ENCODE measurements at places on chromosomes 2 and 18.

DNA sequence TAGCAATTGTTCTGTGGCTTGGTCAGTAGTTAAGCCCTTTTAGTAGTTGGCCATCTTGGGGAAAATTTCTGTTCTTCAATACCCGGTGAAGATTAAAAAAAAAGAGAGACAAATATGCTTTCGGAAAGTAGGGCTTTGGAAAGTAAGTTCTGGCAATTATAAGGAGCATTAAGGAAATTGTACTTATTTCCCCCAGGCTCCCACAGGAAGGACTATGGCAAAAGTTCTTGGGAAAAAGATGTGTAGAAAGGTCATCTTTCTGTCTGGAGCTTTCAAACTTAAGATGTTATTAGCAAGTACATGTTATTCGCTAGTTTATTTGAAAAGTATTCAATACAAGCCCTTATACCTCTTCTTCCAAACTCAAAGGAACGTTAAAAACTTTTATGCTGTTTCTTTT lies 144.5 kb downstream of the MTX2 start:
- no peak for DNase-seq

DNA sequence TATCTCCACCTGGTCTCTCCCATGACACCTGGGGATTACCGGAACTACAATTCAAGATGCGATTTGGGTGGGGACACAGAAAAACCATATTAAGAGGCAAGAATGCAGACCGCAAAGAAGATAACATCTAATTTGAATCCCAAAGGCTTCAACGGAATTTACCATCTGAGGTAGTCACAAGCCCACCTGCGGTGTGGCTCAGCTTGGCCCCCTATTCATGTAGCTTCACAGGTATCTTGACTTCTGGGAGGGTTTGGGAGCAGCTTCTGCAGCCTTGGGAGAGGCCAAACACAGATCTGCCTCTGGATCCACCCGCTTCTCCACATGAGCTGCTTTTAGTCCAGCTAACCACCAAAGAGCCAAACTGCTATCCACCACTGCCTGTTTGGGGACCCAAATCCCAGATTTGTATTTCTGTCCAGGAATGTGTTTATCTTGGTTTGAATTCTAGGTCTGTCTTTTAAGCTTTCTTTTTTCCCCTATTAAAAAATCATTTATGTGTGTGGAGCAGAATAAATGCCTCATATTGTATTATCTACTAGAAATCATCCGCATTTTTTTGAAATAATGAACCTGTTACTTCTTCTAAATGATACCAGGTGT lies 247.6 kb downstream of the DLGAP1 start:
- DNase-seq = no peak

DNA sequence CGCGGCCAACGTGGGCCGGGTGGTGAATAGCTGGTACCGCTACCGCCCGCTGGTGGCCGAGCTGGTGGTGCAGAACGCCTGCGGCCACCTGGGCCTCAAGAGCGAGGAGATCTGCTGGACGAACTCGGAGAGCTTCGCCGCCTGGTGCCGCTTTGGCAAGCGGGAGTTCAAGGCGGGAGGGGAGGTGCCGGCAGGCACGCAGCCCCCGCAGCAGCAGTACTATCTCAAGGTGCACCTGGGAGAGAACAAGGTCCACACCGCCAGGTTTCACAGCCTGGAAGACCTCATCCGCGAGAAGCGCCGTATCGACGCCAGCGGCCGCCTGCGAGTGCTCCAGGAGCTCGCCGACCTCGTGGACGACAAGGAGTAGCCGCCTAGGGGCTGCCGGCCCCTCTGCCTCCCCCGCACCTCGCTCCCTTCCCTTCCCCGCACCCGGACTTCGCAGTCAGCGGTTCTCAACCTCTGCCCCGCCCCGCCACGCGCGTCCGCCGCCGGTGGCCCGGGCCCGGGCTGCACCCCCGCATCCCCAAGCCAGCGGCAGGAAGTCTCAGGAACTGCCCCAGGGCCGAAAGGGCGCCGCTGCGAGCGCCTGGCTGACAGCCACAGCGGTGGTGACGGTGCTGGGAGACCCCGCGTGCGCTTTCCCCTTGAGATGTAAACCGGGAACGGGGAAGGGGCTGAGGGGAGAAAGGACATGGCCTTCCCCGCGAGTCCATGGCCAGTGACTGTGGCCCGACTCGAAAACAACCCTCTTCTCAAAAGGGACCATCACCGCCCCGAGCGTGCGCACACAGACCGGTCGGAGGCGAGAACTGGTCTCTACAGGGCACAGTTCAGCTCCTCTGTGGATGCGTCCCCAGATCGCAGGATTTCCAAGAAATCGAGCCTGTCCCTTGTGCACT lies 2.2 kb downstream of the LRATD1 start:
- DNase-seq = peak; percentile 64

- DNase-seq = no peak
These were observed 187.9 kb upstream of the ZEB2 start for GRCh38 chr2:144707736-144708326.

GRCh38 chr2:183179156-183179555 lies 54.9 kb downstream of the NUP35 start:
- no peak for DNase-seq

DNA sequence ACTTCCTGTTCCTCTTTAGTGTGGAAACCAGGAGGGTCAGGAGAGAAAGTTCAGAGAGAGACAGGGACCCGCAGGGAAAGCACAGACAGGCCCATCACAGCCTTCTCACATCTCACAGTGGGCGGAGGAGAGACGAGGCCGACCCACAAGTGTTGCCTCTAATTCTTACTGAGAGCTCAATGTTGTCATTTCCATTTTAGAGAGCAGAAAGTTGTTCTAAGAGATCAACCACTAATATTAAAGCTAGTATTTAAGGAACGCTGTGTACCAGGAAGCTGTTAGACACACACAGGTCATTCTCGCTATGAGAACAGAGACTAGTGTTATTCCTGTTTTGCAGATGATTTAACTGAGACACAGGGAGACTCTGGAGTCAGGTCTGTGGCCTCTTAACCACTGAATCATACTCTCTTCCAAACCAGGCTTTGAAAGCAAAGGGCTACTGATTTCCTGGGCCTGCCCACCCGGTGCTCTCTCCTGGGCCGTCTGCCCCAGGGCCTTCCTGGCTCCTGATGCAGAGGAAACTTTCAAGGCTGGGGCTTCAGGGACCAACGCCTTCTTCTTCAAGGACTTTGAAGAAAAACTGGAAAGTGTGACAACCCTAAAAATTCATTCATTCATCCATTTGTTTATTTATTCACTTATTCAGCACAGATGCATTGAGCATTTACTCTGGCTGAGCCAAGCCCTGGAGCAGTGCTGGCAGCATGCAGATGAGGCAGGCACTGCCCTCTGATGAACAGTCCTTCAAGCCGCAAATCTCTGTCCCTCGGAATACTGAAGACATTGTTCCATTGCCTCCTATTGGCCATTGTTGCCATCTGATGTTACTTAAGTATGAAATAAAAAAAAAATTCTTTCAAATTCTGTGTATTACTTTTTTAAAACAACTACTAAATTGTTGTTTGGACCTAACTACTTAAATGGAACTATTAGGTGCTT lies 37.2 kb upstream of the BIN1 start:
- DNase-seq = no peak

DNA sequence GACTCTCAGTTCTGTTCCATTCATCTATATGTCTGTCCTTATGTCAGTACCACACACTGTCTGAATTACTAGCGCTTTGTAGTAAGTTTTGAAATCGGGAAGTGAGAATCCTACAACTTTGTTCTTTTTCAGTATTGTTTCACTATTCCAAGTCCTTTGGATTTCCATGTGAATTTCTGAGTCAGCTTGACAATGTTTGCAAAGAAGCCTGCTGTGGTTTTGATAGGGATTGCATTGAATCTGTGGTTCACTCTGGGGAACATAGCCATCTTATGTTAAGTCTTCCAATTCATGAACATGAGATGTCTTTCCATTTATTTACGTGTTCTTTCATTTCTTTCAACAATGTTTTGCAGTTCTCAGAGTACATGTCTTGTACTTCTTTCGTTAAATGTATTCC lies 15.0 kb downstream of the SLC3A1 start:
- DNase-seq = no peak

GRCh38 chr2:1418566-1418965 lies 5.3 kb downstream of the TPO start:
- DNase-seq = no peak

GRCh38 chr2:25276569-25277465 lies 64.9 kb downstream of the DNMT3A start:
- peak; percentile 90 for DNase-seq

- no peak for DNase-seq
These were observed 89.3 kb downstream of the TRIP12 start for GRCh38 chr2:229832510-229832898.

DNA sequence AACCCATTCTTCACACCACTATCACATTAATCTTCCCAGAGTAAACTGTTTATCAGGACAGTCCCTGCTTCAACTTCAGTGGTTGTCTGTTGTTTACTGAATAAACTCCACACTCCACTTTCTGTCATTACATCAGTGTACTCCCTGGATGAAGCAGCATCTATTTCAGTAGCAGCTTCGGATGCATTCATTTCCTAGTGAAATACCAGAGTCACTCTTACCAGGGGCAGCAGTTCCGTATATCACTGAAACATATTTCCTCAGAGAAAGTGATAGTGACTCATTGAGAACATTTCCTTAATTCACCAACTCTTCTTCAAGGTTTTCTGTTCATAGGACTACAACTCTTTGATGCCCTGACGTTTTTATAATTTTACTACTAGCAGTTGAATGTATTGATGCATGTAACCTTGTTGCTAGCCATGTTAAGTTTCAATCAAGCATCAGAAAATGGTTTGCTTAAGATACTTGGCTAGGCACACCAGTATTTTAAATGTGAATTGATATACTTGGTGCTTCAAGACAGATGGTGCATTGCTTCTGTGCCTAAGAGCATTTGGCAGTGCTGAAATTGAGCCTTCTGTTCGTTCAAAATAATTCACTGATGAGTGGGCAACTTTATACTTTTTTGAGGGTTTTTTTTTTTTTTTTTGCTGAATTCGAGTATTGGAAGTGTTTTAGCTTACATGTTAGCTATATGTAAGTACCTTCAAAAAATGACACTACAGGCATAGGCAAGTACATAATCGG lies 92.3 kb downstream of the UBE2E3 start:
- DNase-seq = no peak

GRCh38 chr2:121237980-121238665 lies 46.9 kb downstream of the TFCP2L1 start:
- no peak for DNase-seq

GRCh38 chr18:34710934-34711333 lies 836 bp downstream of the DTNA start:
- no peak for DNase-seq

- no peak for DNase-seq
These were observed 27.4 kb upstream of the CUL3 start for GRCh38 chr2:224612578-224612977.

- DNase-seq = no peak
These were observed 337.6 kb downstream of the KIAA1328 start for GRCh38 chr18:37166491-37166890.

DNA sequence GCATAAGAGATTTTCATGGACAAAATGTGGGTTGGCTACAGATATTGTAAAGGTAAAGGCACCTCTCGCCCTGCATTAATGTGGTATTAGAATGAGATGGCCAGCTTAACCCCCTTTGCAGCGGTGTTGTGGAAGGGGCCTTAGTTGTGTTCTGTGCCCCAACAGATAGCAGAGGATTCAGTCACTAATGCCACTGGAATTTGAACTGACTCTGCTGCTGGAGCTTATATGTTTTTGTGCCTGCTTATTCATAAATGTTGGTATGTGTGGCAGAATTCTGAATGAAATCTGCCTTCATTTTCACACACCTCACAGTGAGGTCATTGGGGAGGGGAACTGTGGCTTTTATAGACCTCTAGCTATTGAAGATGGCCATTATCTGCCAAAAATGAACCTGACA lies 90.7 kb upstream of the ITGA6 start:
- no peak for DNase-seq

- no peak for DNase-seq
These were observed 77.1 kb upstream of the SLC39A10 start for GRCh38 chr2:195579776-195580555.

- no peak for DNase-seq
These were observed 39.7 kb downstream of the TFCP2L1 start for GRCh38 chr2:121245120-121245820.

GRCh38 chr2:8851811-8852560 lies 14.6 kb upstream of the KIDINS220 start:
- no peak for DNase-seq

GRCh38 chr2:38108907-38109731 lies 33.2 kb upstream of the CYP1B1 start:
- DNase-seq = no peak

DNA sequence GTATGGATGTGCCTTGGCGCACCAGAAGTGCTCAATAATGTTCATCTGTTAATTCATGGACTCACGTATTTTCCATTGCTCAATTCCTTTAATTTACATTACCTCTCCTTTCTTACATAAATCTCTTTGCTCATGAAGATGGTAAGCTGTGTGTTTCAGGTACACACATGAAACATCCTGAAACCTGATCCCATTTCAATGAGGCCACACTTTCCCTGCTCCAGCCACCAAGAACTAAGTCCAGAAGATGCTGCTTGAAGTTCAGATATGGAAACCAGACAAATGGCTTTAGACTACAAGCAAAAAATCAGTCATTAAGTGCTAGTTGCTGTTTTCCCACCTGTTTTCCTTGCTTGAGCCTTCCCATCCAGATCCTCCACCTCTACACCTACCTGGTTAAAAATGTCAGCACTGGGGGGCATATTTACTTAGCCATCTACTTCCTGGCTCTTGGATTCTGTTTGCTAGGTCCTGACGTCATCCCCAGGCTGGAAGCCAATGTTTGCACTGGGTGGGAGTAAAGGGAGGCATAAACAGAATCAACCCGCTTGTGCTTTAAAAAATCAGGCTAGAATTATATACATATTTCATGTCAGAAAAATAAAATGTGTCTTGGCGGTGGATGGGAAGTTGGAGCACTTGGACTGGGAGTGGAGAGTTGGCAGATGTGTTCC lies 309.7 kb downstream of the OSR1 start:
- DNase-seq = no peak

GRCh38 chr2:71588497-71589170 lies 135.3 kb downstream of the DYSF start:
- no peak for DNase-seq

DNA sequence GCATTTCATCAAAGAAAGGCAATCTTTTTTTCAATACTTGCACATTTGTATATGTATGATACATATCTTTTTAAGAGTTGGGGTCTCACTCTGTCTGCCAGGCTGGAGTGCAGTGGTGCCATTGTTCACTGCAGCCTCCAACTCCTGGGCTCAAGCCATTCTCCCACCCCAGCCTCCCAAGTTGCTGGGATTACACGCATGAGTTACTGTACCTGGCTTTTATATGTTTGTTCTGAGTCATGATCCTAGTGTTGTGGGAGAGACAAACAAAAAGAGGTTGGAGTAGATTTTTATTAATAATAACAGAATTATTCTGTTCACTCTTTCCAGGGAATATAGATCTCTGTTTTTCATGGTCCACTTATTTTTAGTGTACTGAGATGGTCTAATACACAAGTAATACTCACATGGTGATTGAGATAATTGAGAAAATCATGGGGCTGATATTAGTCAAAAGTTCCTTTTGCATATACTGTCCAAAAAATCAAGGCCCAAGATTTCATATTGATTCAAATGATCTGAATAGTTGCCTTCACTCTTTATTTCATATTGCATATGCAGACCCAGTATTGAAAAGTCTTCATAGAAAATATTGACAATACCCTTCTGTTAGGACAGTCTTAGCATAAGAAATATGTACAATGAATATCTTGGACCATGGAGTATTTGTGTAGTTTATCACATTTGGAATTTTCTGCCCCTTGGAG lies 138.3 kb downstream of the FMNL2 start:
- no peak for DNase-seq
